NCI-H187 (cell line): ENCODE measurements at places on chromosomes 3 and 15.

DNA sequence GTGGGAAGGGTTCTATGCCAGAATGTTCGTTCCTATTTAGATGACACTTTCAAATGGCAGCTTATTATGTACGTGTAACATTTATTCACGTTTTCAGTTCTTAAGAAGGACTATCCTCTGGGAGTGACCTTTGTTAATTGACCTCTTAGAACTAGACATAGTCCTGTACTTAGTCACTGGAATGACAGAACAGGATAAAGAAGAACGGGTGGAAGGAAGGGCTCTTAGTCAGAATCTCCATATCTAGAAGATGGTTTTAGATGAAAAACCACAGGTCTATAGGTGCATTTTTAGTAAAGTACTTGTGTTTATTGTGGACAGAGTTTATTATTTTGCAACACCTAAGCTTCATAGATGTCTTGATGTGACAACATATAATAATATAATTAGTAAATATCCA lies 6.5 kb downstream of the METTL6 start:
- no peak for DNase-seq

GRCh38 chr15:50523851-50524251 lies 22.6 kb downstream of the USP50 start:
- no peak for DNase-seq

GRCh38 chr3:150194957-150195356 lies 213.1 kb upstream of the TSC22D2 start:
- DNase-seq, result no peak

DNA sequence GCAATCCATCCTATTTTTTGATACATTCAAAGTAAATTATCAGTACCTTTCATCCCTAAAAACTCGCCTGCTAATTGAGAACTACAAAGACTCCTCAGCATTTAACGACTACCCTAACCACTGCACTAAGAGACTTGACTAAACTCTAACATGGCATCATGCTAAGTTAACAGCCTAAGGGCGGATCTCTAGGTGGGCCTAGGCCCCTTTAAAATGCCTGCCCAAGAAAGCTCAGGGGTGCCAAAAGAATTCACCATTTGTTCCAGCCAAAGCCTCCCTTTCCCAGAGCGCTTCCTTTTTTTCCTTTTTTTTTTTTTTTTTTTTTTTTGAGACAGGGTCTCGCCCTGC lies 568 bp upstream of the NEK4 start:
- no peak for DNase-seq

- DNase-seq, result peak; percentile 66
Measured at GRCh38 chr3:49912881-49913281, 9.2 kb upstream of the MST1R start.

DNA sequence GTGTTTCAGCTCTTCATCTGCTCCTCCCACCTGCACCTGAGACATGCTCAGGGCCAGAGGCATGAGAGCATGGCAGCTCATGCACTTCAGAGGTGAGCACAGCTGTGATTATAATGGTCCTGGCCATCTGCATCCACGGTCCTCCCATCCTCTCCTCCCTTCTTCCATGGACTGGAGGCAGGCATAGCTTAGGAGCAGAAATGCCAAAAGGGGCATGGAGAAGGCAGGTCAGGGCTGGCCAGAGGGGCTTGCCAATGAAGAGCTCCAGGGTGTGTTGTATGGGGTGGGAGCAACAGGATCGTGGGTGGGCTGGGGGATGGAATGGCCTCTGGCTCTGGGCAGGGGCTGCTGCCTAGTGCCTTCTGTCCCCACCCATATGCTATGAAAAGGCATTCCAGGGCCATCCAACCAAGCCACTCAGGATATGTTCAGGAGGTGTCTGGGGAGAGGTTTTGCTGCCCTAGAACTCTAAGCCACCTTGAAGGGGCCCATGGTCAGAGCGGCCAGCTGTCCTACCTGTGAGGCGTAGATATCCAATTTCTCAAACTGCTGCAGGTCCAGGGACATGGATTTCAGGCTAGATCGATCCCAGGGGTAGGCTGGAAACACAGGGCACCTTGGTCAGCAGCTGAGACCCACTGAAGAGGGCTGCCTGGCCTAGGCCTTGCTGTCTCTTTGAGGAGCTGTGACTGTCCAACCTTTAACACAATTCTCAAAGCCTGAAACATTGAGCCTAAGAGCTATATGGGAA lies 26.1 kb downstream of the KY start:
- no peak for DNase-seq

GRCh38 chr15:67585681-67586080 lies 43.2 kb downstream of the MAP2K5 start:
- DNase-seq, result no peak
